ENCODE measurements at places on chromosomes 7 and 10. TPM values are rescaled to one million over a fixed set of nuclear protein-coding genes. Genes with fewer than 3 reads are reported as not detected.

Gene SPDYE8
- not detected for total RNA-seq

Gene CCL24
- total RNA-seq: 0.67 TPM

Gene VSTM2A
- total RNA-seq: not detected

Gene CTNNA3
- total RNA-seq: 89.6 TPM

Gene UNCX
- total RNA-seq: not detected

Gene C10orf62
- total RNA-seq: not detected

Gene SPOCK2
- 5.3 TPM for total RNA-seq

Gene SCIN
- 9.8 TPM for total RNA-seq

Gene H2BK1
- not detected for total RNA-seq

Gene SLF2
- total RNA-seq: 38.6 TPM

Gene COL28A1
- 182 TPM for total RNA-seq

Gene C10orf105
- total RNA-seq: 0.53 TPM

Gene DYNC1I1
- total RNA-seq: 4.3 TPM

Gene SERPINE1
- total RNA-seq: 7.0 TPM

Gene SLC26A3
- not detected for total RNA-seq

Gene DENND2A
- total RNA-seq: 37.6 TPM

Gene EVX1
- not detected for total RNA-seq

Measured in sciatic nerve (tissue), 2 donors.